ENCODE measurements at places on chromosomes 16 and 17.
A peak's percentile ranks its signal among the peaks of the same experiment; 100 is the strongest.

DNA sequence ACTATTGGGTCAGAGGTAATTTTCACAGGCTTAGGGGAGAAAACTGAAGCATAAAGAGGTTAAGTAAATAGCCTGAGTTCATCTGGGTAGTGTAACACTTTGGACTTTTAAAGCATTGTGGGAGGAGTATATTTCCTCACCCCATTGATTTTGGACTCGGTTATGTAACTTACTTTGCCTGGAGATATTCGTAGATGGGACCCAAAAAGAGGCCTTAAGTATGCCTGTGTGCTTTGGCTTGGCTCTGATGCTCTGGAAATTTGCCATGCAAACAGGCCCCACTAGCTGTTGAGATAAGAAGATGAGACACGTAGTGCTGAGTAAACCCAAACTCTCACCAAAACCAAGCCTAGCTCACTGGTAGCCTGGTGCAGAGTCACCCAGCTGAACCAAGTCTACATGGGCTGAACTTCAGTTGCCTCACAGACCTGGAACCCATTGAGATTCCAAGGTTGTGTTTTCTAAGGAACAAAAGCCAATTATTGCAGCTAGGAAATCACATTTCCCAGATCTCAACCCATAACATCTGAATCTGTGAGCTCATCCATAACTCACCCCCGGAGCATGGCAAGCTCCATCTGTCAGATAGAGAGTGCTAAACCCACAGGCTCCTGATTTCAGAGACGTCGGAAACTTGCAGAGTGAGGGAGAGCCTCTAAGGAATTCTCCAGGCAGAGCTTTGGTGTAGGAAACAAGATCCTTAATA is 536.0 kb upstream of the C16orf82 start:
- no peak for DNase-seq

DNA sequence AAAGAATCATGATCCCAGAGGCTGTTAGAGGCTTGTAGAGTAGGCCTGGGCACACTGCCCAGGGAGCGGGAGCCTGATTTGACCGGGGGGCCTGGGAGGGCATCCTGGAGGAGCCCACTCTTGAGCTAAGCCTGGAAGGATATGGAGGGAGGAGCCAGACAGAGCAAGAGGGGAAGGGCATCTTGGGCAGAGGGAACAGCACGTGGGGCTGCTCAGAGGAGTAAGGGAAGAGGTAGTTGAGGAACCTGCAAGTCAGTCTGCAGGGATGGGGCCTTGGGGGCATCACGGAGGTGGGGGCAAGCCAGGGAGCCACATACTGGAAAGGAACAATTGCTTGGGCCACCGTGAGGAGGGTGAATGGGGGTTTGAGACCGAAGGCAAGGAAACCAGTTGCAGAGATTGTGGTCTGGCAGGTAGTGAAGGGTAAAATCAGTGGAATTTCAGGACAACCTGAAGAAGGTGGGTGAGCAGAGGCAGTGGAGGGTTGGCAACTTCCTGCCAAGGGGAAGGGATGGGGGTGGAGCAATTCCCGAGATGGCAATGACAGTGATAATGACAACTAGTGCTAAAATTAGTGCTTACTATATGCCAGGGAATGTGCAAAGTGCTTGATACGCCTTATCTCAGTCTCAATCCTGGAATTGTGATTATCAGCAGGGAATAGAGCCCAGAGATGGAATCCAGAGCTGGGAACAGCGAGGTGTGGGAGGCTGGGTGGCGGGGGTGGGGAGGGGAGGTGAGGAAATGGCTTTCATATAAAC is 9.7 kb upstream of the RAI1 start:
- no peak for DNase-seq

DNA sequence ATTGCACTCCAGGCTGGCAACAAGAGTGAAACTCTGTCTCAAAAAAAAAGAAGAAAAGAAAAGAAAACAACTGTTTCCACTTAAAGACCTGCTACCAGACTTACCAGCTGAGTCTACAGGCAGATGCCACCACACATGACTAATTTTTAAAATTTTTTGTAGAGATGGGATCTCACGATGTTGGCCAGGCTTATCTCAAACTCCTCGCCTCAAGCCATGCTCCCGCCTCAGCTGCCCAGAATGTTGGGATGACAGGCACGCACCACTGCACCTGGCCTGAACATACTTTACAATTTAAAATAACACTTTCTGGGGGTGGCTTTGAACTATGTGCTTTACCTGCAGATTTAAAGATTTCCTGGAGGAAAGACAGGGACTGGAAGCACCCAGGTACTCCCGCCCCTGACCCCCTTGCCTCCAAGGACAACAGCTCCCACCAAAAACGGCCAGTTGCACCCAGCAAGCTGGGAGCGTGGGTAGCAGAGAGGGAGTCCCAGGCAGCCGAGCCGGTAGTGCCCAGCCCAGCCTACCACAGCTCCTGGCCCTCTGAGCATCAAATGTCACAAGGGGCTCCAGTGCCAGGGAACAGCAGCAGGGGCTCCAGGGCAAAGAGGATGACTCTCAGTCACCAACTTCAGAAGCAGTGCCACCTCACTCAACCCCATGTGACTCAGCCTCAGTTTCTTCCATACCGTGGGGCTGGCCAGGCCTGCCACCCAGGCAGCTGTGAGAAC is 262.9 kb downstream of the PARN start:
- no peak for DNase-seq

- DNase-seq = no peak
Measured at GRCh38 chr17:17198281-17198680, 7.9 kb downstream of the PLD6 start.

- no peak for DNase-seq
Measured at GRCh38 chr17:82599674-82600661, 48.3 kb downstream of the WDR45B start.

GRCh38 chr16:49709057-49709456 is 146.9 kb downstream of the ZNF423 start:
- DNase-seq = no peak

DNA sequence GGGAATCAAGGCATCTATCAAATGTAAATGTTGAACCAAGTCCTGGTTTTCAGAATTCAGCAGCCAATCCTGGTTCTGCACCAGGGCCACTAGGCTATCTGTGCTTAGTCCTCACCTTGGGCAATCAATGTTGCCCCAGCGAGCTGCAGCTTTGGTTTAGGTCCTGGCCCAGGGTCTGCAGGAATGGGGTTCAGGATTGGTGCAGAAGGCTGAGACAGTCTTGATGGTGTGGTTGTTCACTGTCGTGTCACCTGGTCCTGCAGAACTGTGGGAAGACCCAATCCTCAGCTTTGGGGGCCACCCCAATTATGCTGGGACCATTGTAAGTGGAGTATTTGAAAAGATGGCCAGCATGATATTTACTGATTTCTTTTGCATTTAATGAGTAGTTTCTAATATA is 10.6 kb downstream of the TERF2IP start:
- no peak for DNase-seq

DNA sequence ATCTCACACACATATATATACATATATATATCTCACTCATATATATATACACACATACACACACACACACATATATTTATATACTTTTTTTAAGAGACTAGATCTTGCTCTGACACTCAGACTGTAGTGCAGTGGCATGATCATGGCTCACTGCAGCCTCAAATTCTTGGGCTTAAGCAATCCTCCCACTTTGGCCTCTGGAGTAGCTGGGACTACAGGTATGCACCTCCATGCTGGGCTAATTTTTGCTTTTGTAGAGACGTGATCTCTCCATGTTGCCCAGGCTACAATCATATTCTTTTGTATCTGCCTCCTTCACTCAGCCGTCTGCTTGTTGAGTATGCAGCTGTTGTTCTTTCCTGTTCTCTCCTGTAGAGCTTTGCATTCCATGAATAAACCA is 60.6 kb downstream of the HS3ST3B1 start:
- DNase-seq = no peak

- DNase-seq = no peak
Measured at GRCh38 chr16:56288019-56288418, 96.7 kb downstream of the GNAO1 start.

DNA sequence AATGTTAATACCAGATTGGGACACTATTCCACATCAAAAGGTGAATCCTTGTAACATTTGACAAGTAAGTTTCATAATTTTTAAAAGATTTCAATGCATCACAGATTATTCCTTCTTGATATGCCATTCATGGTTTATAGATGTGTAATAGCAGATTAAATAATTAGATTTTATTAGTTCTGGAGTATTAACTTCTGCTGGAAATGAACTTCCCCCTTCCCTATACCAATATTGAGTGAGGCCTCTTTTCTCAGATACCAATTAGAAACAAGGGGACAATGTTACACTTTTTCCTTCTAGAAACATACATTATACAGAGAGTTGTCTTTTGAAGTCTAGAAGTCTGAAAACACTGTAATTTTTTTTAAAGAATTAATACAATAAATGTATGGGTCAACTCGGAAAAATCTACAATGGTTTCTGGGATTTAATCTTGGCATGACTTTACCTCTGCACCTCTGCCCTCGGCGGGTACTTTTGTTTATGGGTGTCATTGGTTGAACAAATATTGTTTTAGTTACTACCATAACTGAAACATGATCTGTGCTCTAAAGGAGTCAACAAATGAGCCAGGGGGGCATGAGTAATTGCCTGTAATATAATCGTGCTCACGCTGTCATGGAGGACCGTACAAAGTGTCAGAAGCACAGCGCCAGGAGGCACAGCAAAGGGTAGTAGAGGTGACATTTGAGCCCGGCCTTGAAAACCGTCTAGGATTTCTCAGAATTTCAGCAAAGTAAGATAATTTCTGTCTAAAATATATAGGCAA is 8.2 kb downstream of the LRRC37B start:
- no peak for DNase-seq

DNA sequence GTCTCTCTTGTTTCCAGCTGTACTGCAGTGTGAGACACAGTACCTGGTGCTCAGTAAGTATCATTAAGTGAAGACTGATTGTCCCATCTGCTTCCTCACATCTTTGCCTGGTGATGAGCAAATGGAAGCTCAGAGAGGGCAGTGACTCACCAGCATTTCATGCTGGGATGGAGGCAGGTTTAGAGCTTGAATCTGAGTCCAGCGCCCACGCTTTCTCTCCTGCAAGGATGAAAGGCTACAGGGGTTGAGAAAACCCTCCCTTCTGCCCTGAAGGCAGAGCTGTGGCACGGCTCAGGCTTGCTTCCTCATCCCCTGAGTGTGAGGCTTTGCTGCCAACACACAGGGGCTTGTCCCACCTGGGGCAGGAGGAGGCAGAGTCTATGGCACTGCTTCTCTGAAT is 1.5 kb upstream of the RNF112 start:
- DNase-seq = no peak

- DNase-seq = no peak
Measured at GRCh38 chr17:38886643-38887010, 16.8 kb downstream of the LASP1 start.

DNA sequence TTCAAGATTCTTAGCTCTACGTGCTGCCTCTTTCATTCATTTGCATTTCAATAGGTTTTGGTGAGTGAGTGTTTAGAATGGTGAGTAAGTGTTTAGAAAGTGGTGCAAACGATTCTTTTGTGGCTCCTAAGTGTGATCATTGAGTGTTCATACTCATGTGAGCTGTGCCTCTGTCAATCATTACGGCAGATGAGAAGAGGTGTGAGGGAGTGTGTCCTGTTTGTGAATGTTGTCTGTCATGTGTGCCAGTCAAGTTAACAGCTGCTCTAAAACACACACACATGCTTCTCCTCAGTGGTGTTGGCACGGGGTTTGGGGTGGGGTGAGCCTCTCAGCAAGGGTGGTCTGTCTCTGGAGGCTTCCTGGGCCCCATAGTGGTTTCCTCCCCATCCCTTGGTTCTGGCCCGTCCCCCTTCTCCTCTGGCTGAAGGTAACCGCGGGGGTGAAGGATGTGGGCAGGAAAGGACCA is 11.4 kb downstream of the MYL4 start:
- DNase-seq = no peak

DNA sequence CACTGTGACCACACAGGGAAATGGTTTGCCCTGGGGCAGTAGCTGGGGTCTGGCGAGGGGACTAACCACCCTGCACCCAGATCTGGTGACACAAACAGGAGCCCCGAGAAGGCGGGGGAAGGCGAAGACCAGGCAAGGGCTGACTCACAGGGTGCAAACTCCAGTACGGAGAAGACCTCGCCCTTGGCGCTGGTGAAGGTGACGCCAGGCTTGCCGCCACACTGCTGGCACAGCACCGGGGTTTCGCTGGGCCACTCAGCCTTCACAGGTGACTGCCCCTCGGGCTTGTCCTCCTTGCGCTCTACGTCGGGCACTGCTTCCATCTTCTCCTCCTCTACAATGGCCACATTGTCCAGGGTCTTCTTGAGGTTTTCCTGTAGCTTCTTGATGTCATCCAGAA is 11.6 kb downstream of the SPHK1 start:
- no peak for DNase-seq

GRCh38 chr17:42337442-42337841 is 49.1 kb downstream of the STAT5A start:
- DNase-seq = peak; percentile 40

DNA sequence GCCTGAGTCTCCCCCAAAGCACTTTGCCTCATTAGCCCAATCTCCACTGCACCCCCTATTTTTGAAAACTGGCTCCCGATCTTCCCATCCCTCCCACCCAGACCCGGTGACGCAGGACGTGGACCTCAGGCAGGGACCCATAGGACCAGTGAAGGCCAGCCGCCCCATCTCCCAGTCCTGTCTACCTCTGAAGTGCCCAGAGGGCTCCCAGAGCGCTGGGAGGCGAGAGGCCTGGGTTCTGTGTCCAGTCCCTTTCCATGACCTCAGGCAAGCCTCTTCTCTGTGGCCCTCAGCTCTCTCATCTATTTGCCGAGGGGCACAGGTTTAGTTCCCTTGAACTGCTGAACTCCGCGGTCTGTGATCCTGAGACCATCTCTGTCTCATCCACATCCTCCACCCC is 714 bp downstream of the TNS4 start:
- no peak for DNase-seq

DNA sequence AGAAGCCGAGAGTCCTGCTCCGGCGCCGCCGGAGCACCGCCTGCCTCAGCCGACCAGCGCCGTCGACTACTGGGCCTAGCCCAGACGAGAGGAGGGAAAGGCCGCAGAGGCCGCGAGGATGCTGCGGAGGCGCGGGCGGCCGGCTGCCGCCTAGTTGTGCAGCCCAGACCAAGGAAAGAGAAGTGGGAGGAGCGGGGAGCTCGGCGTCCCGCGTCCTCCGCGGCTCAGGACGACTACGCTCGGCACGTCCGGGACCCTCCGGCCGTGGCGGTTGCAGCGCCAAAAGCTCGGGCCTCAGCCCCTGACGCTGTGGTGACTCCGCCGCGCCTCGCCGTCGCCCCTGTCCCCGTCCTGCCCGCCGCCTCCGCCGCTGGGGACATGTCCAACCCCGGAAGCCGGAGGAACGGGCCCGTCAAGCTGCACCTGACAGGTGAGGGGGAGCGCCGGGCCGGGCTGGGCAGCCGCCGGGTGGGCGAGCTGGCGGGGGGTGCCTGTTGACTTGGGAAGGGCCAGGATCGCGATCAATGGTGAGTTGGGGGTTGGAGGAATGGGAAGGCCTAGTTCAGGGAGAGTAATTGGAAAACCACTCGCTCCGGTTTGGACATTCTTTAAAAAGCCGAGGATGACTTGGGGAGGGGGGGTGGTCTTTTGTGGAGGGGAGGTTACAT is 37.7 kb downstream of the RNF135 start:
- DNase-seq = peak; percentile 25

DNA sequence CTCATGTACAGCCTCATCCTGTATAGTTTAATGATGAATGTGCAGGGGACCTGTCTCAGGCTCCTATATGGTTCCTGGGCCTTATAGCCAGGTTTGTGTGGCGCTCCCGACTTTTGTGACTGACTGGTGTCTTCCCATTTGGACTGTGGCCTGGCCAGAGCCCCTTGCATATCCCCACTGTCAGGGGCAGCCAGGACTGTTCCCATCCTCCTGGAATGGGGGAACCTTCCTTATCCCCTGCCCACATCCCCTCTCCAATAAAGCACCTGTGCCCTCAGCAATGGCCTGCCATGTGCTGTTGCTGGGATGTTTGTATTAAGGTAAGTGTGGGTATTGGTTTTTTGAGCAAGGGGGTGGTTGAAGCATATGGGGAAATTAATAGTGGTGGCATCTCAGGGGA is 2.6 kb downstream of the B3GNT9 start:
- no peak for DNase-seq
